ENCODE measurements at places on chromosomes 5 and 9.
A peak's percentile ranks its signal among the peaks of the same experiment; 100 is the strongest.

DNA sequence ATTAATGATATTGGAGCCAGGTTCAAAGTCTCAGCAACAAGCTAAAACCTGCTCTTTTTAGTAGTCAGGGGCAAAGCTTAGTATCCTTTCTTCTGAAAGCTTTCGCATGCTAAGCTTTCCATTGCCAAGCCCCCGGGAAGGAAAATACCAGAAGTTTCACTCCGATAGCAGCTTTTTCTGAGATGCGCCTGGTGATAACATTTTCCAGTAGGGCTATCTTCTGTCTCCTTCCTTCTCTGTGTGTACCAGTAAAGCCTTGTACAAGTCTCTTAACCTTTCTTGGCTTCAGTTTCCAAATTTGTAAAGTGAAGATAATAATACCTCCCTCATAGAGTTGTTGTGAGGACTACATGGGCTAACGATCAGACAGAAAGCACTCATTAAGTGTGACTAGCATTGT lies 36.7 kb downstream of the DOCK8 start:
- no peak for DNase-seq

DNA sequence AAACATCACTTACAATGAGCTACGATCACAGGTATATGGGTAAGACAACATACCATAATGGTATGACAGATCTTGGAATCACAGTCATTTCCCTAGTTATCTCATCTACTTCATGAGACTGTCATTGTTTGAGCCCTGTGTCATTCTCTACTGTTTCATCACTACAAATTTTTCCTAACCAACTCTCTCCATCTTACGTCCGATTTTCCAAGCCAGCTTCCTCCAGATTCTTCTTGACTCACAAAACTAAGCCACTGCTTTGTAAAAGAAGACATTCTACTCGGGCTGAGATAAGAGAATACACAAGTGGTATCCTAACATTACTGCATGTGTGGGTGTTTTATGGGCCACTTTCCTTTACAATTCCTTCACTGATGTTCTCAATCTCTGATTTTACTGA lies 49.6 kb downstream of the SERINC5 start:
- DNase-seq, result no peak

DNA sequence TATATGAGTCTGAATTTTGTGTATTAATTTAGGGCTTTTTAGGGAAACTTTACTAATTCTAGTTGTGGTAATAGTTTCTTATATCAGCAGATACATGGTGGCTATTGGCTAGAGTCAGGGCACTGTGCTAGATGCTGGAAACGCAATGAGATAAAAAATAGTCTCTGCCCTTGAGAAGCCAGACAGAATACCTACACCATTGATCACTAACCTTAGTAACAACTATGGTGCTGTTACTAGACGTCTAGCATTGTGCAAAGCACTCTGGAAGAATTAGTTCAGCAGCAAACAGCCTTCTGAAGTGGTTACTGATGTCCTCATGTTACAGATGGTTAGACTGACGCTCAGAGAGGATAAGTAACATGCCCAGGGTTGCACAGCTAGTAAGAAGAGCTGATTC lies 61.8 kb downstream of the GDA start:
- DNase-seq, result no peak

DNA sequence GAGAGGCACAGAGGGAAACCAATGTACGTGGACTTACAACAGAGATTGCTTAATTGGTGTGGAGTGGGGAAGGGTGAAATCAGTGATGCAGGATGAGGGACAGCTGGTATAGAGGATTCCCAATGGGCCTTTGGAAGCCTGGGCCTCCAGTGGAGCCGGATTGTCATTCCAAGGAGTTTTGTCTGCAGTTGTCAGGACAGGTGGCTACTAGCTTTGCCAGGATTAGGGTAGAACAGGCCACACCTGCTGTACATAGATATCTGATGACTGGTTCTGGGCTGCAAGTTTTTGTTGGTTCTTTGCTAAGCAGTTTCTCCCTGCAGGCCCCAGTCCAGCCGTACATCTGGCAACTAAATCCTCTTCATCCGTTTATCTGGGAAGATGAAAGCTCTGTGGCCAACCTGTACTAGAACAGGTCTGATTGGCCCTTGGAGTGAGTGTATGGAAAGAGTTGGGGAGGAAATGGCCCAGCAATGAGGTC lies 4.2 kb downstream of the SKP2 start:
- DNase-seq, result no peak

DNA sequence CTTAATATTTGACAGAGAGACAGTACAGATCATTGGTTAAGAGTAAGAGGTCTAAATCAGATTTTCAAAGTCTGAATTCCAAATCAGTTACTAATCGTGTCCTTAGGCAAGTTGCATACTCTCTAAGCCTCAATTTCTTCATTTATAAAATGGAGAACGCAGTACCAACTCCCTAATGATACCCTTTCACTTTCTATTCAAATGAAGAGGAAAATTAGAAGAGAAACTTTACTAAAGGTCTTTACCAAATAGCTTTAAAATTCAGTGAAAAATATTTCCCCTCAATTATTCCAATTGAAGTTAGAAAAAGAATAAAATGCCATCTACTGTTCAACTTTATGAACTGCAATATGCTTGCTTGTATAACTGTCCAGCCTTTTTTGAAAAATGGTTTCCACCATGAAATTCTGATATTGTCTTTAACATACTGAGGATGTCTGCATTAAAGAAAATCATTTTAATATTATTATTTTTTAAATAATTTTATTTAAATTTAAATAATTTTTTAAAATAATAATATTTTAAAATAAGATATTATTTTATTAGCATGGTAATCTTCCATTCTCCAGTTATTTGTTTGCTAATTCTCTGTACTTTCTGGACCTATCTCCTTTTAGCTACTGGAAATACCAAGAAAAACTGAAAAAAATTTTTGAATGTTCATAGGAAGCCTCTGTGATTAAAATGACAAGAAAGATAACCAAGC lies 36.0 kb downstream of the POC5 start:
- DNase-seq, result no peak

DNA sequence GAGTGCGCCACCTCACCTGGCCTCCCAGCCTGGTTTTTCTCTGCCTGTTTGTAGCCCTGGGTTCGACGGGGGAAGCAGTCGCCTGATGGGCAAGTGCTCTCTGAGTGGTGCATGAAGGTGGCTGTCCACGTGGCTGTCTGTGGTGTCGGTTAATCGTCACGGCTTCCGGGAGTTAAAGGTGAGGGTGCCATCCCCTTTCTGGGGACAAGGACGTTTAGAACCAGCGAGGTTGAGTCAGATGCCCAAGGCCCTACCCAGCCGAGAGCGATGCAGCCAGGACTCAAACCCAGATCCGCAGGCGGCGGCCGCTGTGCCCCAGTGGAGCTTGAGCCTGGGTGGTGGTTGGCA lies 47.7 kb downstream of the RXRA start:
- DNase-seq, result no peak

DNA sequence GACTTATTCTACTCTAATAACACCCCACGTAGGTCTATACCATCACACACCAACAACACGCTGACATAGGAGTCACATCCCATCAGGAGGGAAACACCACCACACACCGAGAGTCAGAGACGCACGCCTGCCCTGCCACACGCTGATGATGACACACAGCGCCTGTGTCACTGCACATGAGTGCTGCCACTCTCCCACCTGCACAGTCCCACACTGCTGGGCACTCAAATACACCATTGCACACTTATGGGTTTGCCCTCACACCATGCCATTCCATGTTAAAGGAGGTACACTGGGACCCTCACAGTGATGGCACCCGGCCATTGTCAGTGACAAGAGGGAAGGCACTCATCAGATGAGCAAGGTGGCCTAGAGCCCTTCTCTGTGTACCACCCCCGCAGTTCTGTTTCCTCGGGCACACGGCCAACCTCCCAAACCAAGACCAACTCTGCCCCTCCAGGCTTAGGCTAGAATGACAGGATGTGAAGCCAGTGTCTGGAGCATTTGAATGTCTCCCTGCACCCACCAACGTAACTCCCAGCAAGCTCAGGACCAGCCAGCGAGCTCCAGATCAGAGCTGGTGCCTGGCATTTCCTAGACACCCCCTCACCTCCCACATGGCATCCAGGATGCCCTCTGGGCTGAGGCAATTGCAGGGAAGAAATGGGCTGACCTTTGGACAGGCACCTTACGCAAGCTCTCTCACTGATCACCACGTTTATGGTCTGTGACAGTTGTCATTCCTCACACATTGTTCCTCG lies 3.6 kb upstream of the CPLX2 start:
- no peak for DNase-seq

DNA sequence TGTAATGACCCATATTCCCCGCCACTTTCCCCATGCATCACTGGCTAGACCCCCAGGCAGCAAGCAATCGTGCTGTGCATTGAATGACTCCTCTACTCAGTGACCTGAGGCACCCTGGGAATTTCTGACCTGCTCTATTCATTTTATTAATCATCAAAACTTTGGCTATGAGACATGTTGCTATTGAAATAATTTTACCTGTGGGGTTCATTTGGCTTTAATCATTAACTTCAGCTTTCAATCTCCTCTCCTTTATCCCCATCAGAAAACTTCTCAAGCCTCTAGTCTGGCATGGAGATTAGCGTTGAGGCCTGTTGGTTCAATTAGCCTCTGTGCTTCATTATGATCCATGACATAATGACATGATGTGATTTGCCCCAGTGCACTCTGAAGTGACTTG lies 429.0 kb downstream of the ZNF608 start:
- DNase-seq, result peak; percentile 33

- no peak for DNase-seq
These were observed 65.6 kb upstream of the SEMA6A start for GRCh38 chr5:116640236-116640635.

GRCh38 chr9:32906213-32906612 lies 95.2 kb downstream of the APTX start:
- no peak for DNase-seq

DNA sequence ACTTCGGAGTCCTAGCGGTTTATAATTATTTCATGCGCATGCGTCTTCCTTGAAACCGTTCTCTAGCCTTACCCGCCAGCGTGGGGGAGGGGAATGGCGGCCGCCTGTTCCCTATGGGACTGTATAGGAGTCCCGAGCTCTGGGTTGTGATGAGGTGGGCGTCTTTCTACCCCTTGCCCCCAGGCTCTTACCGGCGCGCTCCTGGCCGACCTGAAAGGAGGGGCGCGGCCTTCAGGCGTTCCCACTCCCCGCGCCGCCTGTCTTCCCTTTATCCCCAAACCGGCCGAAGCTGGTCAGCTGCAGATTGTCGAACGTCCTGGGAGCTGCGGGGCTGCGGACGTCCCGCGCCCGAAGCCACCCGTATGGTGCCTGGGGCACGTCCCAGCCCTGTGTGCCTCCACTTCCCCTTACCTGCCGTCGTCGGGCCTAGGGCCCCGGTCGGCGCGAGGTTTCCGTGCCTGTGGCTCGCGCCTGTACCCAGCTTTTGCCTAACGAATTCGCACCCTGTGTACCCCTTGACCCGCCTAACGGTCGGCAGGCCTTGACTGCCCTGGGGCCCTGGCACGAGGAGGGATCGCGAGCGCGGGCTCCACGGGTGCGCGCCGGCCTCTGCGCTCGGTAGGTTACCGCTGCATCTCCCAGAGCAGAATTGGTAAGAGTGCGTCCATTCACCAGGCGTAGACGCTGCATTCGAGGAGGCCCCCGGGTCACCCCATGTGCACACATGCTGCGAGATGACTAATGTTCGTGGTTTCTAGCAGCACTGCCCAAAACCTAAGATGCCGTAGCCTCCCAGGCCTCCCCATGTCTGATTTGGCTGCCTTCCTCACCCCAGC lies 653 bp upstream of the HNRNPH1 start:
- DNase-seq, result no peak

DNA sequence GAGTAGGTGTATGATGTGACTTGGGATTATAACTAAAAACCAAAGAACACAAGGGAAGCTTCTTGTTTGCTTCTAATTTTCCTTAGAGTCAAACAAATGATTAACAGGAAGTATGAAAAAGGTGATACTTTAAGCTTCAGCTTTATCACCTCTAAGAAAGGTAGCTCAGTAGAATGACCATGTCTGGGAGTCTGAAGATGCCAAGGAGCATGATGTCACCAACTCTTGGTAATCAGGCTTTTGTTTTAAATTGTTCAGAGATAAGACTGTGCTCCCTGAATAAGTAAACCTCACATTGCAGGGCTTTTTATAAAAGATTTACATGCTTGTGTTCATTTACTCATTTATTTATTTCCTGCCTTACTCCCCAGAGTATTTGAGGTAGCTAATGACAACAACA lies 169.9 kb downstream of the FER start:
- no peak for DNase-seq
